ENCODE measurements at places on chromosomes 16 and 17.

DNA sequence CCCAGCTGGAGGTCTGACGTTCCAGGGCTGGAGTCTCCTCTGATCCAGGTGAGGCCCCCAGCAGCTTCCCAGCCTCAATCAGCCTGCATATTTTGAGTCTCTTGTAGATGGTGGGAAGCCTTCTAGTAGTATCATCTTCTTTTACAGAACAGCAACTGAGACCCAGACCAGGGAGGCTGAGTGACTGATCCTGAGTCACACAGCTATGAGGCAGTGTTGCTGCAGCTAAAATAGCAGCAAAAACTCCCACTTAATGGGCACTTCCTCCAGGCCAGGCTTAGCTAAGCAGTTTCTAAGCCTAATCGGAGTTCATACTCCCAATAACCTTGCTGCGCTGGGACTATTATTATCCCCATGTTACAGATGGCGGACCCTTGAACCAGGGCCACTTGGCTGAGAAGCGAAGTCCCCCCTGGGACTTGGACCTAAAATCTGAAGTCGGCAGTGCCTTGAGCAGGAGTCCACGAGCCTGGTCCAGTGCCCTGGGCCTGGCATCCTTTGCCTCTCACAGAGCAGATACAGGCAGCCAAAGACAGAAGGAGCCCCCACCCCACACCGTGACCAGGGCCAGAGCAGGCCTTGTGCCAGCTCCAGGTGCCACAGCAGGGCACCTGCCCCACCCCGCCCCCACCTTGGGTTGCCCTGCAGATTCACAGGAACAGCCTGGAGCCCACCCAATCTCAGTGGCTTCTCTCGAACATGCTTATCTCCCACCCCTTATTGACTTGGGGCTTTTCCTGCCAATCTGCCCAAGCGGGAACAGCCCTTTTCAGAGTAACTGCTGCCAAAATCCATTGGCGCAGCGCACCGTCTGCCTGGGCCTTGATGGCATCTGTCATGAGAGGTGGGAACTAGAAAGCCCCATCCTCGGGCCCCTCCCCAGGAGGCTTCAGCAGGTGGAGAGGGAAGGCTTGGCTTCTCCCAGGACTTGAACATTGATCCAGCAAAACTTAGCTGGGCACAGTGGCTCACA lies 65.1 kb downstream of the SOCS1 start:
- no peaks in the 10 kb centered on the region for H3K36me3 ChIP-seq
- no peak overlapping the region for H3K27ac ChIP-seq
- H3K27me3 ChIP-seq, result no peaks in the 10 kb centered on the region
- DNase-seq, result no peak
- H3K4me1 ChIP-seq, result no peaks in the 10 kb centered on the region

- H3K36me3 ChIP-seq, result peaks cover 40% of the 10 kb centered on the region
- peaks cover 98% of the 10 kb centered on the region for H3K4me1 ChIP-seq
- no peak for DNase-seq
- peak overlapping the region; percentile 80 for H3K27ac ChIP-seq
- H3K4me3 ChIP-seq, result no peak overlapping the region
Observed at GRCh38 chr17:29583324-29584248, 5.9 kb downstream of the GIT1 start.

- H3K4me1 ChIP-seq, result no peaks in the 10 kb centered on the region
- no peaks in the 10 kb centered on the region for H3K27me3 ChIP-seq
- no peak overlapping the region for H3K27ac ChIP-seq
- DNase-seq, result no peak
Observed at GRCh38 chr17:17231621-17232302, 5.2 kb downstream of the FLCN start.

DNA sequence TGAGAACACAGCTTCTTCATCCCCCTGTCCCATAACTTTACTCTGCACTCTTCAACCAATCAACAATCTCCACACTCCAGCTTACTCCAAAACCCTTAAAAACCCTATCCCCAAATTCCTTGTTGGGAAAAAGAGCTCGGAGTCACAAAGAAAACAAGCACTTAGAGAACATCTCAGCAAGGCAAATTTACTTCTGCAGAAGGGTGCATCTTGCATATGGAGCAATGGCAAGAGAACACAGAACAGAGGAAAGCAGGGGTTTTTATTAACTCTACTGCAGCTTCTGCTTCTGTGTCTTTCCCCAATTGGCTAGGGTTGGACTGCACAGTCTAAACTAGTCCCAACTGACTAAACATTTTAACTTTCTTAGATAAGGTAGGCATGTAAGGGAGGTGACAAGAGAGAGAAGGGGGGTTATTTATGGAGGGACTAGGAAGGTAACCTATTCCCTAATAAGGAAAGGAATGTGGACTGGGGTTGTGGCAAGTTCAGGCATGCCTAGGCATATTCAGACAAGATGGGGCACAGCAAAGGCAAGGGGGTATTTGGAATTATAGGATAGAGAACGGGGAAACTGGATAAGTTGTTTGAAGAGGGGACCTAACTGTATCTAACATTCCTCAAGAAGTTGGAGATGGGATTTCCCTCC lies 125.5 kb downstream of the CACNG3 start:
- no peak for DNase-seq
- H3K4me1 ChIP-seq, result no peaks in the 10 kb centered on the region
- no peaks in the 10 kb centered on the region for H3K27me3 ChIP-seq
- no peak overlapping the region for H3K4me3 ChIP-seq
- no peak overlapping the region for H3K27ac ChIP-seq

GRCh38 chr16:70611224-70611598 lies 35.1 kb upstream of the IL34 start:
- H3K27me3 ChIP-seq, result no peaks in the 10 kb centered on the region
- H3K4me3 ChIP-seq, result no peak overlapping the region
- DNase-seq, result no peak
- peaks cover 53% of the 10 kb centered on the region for H3K4me1 ChIP-seq
- H3K36me3 ChIP-seq, result peaks cover 12% of the 10 kb centered on the region
- H3K27ac ChIP-seq, result peak overlapping the region; percentile 75

DNA sequence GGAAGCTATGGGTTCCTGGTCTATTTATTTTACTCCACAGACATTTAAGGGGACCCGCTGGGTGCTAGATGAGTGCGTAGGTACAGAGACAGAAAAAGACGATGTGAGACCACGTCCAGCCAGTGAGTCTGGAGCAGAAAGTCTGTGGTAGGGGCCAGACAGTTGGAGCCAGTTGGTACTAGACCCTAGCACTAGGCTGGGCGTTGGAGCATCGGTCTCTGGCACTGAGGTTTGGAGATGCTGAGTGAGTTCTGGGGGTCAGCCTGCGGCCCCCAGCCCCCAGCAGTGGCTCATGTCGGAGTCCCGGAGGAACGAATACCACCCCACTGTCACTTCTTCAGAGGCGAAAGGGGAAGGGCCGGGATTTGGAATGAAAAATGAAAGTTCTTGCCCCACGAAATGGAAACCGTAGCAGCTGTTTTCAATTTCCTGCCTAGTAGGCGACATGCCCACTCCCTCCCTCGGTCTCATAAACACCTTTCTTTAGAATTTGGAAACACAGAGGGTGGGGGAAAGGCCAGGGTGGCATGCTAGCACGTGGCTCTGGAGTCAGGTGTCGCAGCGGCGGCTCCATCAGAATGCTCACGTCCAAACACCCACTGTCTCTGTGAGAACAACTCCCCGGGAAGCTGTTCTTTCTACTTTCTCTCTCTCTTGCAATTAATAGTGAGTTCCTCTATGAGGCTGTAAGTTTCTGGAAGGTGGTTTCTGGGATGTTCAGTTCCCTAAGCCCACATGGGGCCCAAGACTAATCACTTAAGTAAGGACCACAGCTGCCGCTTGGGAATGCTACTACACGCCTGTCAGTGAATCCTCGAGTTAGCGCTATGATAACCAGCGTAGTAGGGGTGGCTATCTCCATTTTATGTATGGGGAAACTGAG lies 96.8 kb downstream of the IRF8 start:
- no peaks in the 10 kb centered on the region for H3K36me3 ChIP-seq
- no peak for DNase-seq
- no peaks in the 10 kb centered on the region for H3K27me3 ChIP-seq
- H3K4me3 ChIP-seq, result peak overlapping the region; percentile 26
- H3K4me1 ChIP-seq, result no peaks in the 10 kb centered on the region

DNA sequence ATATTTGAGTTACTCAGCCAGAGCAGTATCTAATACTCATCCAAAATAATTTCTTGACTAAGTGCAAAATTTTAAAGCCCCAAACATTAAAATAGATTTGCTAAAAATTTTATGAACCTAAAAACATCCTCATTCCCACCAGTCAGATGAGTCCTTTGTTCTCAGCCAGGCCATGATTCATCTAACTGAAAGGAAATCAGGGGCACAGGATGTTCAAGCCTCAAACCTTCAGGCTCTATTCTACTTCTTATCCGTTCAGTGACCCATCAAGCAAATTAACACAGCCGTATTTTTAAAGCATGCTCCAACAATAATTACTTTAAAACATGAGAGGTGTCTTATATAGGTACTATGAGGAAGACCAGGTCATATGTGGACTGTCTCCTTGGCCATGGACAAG lies 176.5 kb upstream of the MON1B start:
- no peak overlapping the region for H3K27ac ChIP-seq
- H3K4me3 ChIP-seq, result no peak overlapping the region
- H3K4me1 ChIP-seq, result no peaks in the 10 kb centered on the region
- no peak for DNase-seq

DNA sequence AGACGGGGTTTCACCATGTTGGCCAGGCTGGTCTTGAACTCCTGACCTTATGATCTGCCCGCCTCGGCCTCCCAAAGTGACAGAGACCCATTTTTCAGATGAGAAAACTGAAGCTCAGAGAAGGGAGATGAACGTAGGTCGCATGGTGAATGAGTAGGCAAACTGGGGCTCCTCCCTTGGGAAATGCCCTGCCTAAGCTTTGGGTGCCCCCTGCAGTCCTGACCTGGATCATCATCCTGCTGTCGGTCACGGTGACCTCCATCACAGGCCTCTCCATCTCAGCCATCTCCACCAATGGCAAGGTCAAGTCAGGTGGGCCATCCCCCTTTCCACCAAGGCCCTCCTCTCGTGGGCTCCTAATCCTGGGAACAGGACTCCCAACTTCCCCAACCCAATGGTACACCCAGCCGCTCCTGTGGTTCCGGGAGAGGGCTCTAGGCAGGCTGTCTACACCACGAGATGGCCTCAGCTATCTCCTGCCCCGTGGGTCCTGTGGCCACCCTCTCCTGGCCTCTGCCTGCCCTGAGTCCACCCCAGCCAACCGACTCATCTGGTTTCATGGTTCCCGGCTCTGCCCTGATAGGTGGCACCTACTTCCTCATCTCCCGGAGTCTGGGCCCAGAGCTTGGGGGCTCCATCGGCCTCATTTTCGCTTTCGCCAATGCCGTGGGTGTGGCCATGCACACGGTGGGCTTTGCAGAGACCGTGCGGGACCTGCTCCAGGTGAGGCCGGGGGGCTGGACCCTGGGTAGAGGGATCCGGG lies 4.7 kb downstream of the SLC12A3 start:
- no peaks in the 10 kb centered on the region for H3K27me3 ChIP-seq
- H3K36me3 ChIP-seq, result no peaks in the 10 kb centered on the region
- H3K4me3 ChIP-seq, result no peak overlapping the region
- no peak for DNase-seq
- no peak overlapping the region for H3K27ac ChIP-seq

DNA sequence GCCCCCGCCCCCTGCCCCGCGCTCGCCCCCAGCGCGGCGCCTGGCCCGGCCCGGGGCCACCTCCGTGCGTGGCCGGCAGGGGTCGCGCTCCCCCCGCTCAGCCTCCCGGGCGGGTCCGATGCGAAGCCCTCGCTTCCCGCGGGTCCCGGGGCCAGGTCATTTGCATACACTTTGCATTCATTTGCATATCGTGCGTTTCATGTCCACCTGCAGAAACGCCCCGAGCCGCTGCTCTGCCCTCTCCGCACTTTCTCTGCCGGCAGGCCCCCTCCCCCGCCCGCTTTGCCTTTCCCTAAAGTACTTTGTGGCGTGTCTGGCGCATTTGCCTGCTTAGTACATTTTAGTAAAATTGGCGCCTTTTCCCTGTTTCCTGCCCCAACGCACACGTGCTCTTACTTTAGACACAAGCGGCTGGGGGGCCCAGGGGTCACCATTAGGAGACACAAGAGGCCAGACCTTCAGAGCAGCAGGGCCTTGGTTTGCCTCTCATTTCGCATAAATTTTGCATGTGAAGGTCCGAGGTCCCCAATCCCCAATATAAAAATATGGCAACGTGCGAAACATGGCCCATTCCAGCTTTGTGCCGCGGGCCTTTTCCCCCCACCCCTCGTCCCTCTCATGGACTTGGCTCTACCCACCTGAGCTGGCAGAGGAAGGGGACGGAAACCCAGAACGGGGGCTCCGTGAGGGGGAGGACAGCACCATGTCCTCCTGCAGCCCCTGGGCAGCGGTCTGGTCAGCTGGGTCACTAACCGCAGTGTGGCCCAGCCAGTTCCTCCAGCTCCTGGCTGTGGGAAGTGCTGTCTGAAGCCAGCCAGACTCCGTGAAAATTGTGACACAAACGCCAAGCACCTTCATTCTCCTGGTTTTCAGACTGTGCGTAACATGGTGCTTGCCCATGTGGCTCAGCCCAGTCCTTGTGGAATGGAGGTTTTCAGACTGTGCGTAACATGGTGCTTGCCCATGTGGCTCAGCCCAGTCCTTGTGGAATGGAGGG lies 34.8 kb downstream of the CBFA2T3 start:
- H3K4me3 ChIP-seq, result no peak overlapping the region
- peaks cover 5% of the 10 kb centered on the region for H3K4me1 ChIP-seq
- H3K27ac ChIP-seq, result no peak overlapping the region
- no peak for DNase-seq
- peaks cover 67% of the 10 kb centered on the region for H3K27me3 ChIP-seq

GRCh38 chr16:66568355-66568754 lies 2.1 kb downstream of the CMTM1 start:
- no peak for DNase-seq
- no peaks in the 10 kb centered on the region for H3K4me1 ChIP-seq
- H3K27me3 ChIP-seq, result no peaks in the 10 kb centered on the region
- H3K4me3 ChIP-seq, result no peak overlapping the region

- no peaks in the 10 kb centered on the region for H3K36me3 ChIP-seq
- peaks cover 6% of the 10 kb centered on the region for H3K4me1 ChIP-seq
- H3K4me3 ChIP-seq, result no peak overlapping the region
- no peak overlapping the region for H3K27ac ChIP-seq
- H3K27me3 ChIP-seq, result no peaks in the 10 kb centered on the region
- no peak for DNase-seq
Observed at GRCh38 chr17:19494961-19495806, 38.5 kb upstream of the SLC47A1 start.

GRCh38 chr17:77676237-77676661 lies 282.3 kb upstream of the TNRC6C start:
- no peak overlapping the region for H3K27ac ChIP-seq
- no peaks in the 10 kb centered on the region for H3K27me3 ChIP-seq
- H3K4me1 ChIP-seq, result no peaks in the 10 kb centered on the region
- no peak overlapping the region for H3K4me3 ChIP-seq
- no peaks in the 10 kb centered on the region for H3K36me3 ChIP-seq
- no peak for DNase-seq

Measured in tibial nerve (tissue), 4 donors.